GM03348 (cell line): ENCODE measurements at places on chromosomes 4 and X.

DNA sequence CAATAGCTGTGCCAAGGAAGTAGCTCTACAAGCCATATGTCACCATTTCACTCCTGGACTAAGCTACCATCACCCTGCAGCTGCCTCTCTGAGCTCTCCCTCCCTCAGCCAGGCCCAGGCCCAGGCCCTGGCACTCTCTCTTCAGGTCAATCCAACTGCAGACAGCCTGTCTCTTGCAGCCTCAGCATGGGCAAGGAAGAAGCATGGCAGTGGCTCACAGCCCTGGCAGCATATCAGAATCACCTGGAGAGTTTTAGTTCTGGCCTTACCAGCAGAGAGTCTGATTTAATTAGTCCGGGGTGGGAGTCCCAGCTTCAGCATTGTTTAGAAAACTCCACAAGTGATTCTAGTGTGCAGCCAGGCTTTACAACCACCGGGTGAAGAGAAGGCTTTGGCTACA is 31.5 kb downstream of the NALF2 start:
- DNase-seq, result no peak

- no peak for DNase-seq
Measured at GRCh38 chr4:182969651-182970279, 52.6 kb upstream of the DCTD start.

GRCh38 chr4:100081491-100081890 is 108.8 kb downstream of the DDIT4L start:
- DNase-seq, result no peak

DNA sequence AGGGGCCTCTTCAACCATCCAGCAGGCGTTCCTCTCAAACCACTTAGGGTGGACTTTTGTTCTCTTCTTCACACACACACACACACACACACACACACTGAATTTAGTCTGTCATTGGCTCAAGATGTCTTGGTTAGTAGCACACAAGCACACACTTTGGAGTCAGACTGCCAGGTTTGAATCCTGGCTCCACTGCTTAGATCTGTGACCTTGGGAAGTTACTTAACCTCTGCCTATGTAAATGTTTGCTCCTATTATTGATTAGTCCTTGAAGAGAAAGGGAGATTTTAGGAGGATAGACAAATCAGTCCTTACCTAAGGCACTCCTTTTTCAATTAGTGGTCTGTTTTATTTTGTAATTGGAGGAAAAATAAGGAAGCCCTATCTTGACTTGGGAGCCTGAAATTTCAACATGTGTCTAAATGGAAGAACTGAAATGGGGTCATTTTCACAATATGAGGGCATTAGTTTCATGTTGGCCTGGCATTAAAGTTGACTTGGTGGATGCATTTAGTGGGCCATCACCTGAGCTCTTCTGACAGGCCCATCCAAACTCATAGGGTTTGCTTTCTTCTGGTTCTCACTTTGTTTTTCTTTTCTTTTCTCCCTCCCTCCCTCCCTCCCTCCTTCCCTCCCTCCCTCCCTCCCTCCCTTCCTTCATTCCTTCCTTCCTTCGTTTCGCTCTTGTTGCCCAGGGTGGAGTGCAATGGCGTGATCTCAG is 13.3 kb upstream of the TMEM131L start:
- no peak for DNase-seq

DNA sequence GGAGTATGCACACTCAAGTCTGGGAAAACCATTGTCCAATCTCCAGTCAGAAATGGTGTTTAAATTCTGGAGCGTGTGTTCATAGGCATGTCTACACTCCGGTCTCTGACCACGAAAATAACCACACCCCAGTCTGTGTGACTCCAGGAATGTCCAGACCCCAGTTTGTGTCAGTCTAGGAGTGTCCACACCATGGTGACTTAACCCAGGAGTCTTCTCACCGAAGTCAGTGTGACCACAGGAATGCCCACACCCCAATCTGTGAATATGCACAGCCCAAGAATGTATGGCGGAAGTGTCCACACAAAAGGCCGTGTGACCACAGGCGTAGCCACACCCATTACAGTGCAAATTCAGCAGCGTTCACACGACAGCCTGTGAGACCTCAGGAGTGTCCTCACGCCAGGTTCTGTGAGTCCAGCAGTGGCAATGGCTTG is 11.4 kb downstream of the FTSJ1 start:
- peak; percentile 56 for DNase-seq

- no peak for DNase-seq
Measured at GRCh38 chr4:36283912-36284465, 2.6 kb downstream of the DTHD1 start.

- DNase-seq, result no peak
Measured at GRCh38 chr4:137599734-137600133, 67.4 kb upstream of the PCDH18 start.

DNA sequence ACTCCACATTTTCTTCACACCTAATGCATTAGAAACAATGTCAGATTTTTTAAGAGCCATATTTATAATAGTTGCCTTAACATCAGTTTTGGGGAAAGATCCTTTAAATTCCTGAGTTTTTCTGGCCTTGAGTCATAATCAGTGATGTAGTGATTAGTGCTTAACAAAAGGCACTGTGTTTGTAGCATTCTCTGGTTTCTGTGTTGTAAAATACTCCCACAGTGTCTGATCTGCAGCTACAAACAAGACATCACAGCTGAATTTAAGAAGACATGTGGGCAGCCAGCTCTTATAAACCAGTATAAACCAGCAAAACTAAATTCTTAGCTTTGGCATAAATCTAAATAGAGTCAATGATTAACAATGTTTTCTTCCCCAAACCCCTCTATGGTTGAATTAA is 233.8 kb downstream of the FSTL5 start:
- no peak for DNase-seq

DNA sequence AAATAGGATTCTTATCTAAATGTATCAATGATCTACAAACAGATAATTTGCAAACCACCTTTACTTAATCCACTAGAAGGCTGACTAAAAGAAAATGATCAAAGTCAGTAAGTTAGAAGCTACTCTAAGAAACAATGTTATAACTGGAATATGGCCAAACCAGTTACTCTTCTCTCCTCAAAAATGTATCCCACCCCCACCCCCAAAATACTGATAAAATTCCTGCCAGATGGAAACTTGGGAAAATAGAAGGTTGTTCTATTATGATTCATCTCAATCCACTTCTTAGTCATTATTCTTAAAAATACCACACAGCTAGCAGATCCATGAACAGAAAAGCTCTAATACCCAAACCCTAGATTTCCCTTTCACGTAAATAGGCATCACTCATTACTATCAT is 206.4 kb downstream of the KLHL13 start:
- DNase-seq, result no peak

GRCh38 chrX:20116577-20117240 is at the start of gene MAP7D2:
MAP7D2 (minus strand) TSS chrX:20116907; CDS start chrX:20116879, 28 bp downstream.
- peak; percentile 27 for DNase-seq

- no peak for DNase-seq
Measured at GRCh38 chrX:78098108-78098507, 5.9 kb upstream of the PGK1 start.

DNA sequence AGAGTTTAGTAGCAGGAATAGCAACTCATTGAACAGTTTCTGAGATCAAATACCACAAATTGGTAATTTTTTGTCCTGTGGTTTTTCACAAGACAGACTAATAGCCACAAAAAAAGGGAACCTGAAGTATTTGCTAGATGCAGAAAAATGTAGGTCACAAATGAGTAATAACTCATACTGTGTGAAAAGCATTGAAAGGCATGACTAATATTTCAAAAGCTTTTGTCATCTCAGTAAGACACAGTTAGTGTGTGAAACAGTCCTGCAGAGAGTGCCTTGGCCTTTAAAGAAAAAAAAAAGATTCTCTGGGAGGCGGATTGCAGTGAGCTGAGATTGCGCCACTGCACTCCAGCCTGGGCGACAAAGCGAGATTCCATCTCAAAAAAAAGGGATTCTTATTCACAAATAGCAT is 31.4 kb upstream of the SLC25A31 start:
- peak; percentile 36 for DNase-seq

DNA sequence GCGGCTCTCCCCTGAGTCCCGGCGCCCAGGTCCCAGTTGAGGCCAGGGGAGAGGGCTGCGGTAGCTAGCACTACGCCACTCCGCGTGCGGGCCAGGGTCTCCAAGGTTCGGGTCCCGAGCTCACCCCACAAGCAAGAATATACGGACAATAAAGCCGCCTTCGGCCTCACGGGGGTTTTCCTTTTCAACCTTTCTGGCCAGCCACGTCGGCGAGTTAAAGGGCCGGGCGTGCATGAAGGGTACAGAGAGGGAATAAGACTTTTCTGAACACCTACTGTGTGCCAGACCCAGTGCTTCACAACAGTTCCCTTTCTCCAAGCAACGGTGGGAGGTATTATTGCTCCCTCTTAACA is 138.5 kb upstream of the ZIC3 start:
- DNase-seq, result no peak

GRCh38 chr4:156783966-156784365 is 187.6 kb downstream of the PDGFC start:
- no peak for DNase-seq

DNA sequence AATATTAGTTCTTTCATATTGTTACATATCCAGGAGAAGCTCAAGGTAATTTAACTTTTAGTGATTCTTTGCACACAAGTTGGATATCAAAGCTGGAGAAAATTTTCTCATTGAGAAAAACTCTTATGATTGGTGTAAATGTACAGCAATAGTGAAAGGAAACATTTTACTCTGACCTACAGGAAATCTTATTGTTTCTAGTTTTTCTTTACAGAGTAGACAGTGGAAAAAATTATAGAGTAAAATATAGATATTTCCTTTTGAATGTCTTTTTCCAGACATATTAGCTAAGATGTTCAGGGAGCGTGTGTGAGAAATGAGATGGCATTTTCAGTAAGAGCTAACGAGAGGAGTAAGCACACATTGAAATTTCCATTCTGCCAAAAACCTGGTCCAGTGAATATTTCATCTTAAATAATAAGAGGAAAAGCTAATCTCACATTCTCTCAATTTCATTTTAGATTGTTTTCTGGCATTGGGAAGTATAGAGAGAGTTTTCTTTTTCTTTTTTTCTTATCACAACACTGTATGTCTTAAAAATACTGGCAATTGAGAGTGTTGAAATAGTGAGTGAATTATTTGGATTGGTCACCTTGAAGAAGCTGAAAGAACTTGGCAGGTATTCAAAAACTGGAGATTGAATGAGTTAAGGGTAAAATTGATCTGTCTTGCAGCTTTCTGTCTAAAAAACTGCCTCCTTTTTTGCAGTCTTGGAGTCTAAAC is 15.6 kb upstream of the ATP8A1 start:
- no peak for DNase-seq

DNA sequence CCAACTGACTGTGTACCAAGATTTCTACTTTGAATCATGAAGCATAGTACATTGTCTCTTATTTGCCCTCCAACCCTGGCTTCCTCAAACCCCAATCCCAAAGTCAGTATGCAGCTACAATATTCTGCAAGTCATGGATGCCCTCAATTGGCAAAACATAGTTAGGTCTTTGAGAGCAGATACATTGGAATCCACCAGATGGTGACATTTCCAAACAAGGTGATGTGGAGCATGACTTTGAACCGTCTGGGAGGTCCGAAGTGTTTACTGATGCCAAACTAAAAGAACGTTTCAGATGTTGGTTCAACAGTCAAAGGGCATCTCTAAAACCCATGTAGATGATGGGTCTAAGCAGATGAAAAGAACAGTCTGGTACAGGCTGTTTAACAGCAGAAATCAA is 43.7 kb upstream of the FRMD7 start:
- DNase-seq, result no peak

GRCh38 chrX:149699761-149700160 is 12.1 kb upstream of the MAGEA11 start:
- DNase-seq, result no peak

DNA sequence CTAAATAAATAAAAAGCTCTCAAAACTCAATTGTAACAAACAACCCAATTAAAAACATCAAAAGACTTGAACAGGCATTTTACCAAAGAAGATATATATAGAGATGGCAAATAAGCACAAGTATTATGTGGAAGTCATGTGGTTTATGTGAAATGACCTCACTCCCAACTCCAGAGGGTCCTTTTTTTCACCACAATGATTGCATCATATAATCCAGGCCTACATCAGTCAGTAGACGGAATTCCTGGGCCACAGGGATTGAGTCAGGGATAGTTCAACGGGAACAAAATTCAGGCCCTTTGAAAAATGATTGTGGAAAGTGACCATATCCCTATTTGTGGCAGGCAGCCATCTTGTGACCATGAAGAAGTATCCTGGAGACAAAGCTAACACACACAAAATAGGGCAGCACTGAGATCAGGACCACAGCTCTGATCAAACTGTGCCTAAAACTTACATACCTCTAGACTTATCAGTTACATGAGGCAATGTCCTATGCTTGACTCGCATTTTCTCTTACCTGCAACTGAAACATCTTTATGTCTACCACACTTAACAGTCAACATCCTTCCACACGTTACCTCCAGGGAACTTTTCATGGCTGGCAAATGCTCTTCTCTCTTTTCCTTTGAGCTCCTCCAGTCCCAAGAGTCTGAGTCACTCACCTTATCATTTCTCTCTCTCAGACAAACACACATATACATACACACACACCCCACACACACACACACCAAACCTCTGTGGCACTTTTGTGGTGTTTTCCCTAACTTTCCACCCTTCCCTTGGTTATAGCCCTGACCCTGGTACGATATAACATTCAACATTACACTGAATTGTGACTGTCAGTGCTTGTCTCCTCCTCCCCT is 113.5 kb downstream of the PHF8 start:
- no peak for DNase-seq

DNA sequence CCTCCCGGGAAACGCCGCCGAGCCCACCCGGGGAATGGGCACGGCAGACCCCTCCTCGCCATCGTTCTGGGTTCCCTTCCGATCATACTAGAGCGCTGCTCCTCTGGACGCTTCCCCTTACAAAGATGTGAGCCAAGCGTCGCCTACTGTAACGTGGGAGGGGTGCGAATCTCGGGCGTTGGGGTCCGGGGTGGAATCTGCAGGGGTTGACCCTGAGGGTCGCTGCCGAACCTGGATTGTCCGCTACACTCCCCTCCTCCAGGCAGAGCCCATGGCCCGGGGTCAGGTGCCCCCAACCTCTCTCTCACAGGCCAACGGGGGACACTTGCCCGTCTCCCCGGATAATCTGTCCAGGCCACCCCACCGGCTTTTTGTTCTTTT is 13.8 kb downstream of the BCOR start:
- no peak for DNase-seq

GRCh38 chrX:75278991-75279390 is 5.1 kb downstream of the UPRT start:
- DNase-seq, result no peak
